Effector CD8-positive, alpha-beta T cell (primary cell): ENCODE measurements at places on chromosomes 6 and 20.

- no peak for DNase-seq
Observed at GRCh38 chr6:124684621-124685020, 277.6 kb upstream of the RNF217 start.

DNA sequence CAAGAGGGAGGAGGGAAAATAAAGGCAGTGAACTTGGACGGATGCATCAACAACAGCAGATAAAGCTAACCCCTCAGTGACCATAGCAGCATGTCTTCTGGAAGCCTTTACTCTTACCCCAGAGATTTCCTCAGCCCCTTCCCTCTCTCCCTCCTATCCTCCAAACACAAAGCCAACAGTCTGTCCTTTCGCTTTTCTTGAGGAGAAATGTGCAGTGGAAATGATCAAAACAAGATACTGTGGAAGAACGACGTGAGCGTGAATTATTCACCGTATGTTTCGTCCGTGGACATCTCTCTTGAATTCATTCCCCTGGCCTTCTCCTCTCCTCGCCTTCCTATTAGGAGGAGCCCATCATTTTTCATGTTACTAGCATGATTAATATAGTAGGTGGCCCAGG is 8.5 kb downstream of the NRN1 start:
- no peak for DNase-seq

- no peak for DNase-seq
Observed at GRCh38 chr20:20447196-20447595, 79.3 kb downstream of the INSM1 start.

- no peak for DNase-seq
Observed at GRCh38 chr6:17504005-17504404, 96.1 kb upstream of the FAM8A1 start.

DNA sequence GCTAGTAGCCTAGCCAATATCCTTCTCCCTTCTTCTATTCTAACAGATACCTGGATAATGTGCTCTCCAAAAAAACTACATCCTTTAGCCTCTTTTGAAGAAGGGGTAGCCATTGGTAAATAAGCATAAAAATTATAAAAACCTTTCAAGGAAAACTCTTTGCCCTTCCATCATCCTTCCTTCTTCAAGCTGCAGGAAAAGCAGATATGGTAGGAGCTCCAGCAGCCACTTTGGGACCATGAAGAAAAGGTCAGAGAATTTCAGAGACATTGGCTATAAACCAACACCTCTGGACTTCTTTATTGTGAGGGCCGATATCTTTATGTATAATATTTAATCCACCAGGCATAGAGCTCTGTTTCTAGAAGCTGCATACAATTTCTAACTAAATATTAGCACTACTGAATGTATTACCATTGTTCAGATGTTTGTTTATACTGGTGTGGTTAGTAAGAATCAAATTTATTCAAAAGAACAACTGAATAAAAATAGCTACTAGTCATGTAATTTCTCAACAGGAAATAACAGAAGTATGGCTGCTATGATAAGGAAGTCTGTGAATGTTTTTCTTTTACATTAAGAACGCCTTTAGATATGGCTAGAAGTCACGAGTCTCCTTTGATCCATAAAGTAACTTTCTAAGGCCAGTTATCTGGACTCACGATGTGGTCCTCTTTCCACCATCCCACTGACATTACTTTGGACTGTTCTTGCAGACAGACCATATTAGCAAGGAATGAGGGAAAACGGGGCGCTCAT is 32.2 kb downstream of the MYLK4 start:
- DNase-seq, result no peak

GRCh38 chr6:41577356-41578216 is 31.4 kb downstream of the FOXP4 start:
- DNase-seq, result no peak

GRCh38 chr6:99473730-99474129 is 41.5 kb downstream of the USP45 start:
- DNase-seq, result no peak

DNA sequence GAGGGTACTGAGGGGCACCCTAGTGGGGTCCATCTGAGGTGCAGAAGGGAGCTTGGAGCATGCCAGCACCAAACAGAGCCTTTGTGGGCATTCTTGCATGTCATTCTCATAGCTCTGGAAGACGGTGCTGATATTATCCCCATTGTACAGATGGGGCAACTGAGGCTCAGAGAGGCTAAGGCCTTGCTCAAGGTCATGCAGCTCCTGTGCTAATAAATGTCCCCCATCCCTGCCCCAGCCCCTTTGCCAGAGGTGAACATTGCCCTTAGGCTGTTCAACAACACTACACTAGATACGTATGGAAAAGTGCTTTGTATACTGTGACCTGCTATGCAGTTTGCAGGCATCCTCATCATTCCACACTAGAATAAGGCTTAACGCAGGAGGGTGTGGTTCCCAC is 5.5 kb upstream of the EPB41L1 start:
- no peak for DNase-seq

DNA sequence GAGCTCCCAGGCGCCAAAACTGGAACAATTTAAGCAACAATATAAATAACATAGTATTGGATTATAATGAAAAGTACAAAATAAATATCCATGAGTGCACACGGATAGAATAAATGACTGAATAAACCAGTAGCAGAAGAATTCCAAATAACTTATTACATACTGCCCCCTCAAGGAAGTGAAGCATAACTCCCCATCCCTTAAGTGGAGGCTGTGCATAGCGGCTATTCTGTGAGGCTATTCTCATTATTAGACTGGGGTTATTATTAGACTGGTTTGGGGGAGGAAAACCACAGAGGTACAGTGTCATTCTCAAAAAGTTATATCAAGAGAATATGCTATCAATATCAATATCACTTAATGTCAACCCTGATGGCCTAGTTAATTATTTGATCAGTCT is 94.4 kb upstream of the SIRPA start:
- DNase-seq, result no peak

DNA sequence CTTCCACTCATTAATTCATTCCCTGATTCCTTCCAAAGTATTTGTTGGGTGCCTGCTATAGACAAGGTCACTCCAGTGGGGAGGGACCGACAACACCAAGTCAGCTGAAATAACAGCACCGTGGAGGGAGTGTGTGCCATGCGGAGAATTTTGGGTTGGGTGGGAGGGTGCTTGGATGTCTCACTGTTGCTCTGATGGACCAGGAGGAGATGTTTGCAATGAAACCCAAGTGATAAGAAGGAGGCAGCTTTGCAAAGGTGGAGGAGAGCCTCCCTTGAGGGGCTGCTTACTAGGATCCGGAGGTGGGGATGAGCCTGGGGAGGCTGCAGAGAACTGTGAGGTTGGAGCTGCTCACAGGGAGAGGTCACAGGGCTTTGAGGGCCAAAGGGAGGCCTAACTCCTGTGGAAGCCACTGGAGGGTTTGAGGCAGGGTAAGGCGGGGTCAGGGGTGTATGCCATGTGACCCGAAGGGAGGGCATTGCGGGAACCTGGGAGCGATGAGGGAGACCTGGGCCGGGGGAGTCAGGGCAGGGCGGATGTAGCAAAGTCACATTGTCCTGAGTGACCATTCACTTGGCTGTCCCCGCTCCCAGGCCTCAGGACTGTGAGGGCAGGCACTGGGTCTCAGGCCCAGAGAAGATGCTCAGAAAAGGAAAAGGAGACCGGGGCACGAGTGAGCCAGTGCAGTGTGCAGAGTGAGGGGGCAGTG is 124.5 kb downstream of the PHACTR3 start:
- no peak for DNase-seq
